ENCODE measurements at places on chromosomes 5 and 9.

DNA sequence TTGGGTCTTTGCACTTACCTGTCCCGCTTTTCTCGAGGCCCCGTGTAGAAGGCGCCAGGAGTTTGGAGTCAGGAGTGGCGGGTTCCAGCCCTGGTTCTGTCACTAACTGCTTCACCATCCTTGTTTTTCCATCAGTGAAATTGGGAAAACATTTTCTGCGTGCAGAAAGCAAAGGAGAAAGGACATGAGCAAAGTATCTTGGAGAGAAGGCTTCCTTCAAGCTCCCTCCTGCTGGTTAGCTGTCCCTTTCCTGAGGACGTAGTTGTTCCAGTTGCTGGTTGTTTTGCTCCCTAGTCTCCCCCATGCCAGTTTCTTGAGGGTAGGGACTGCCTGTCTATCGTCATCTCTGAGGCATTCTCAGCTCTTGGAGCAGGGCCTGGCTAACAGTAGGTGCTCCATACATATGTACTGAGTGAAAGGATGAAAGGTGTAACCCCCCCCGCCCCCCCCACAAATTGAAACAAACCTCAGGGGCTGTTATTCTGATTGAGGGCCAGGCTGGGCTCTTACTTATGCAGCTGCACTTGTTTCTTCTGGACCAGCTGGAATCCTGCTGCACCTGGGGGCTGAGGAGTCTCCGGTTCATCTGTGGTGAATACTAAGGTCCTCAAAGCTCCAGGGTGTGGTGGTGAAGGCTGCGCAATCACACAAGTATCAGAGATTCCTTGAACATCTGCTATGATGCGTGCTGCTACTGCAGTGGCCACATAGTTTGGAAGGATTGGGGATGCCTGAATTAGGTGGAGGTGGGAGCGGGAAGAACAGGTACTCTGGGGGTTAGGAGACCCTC is 1.0 kb downstream of the SMIM3 start:
- no peak for DNase-seq

GRCh38 chr9:132037458-132037857 is 42.2 kb downstream of the MED27 start:
- DNase-seq: no peak

- no peak for DNase-seq
Observed at GRCh38 chr5:56757077-56757476, 58.3 kb upstream of the MAP3K1 start.

- DNase-seq: no peak
Observed at GRCh38 chr9:116673375-116673774, 13.7 kb upstream of the TRIM32 start.

DNA sequence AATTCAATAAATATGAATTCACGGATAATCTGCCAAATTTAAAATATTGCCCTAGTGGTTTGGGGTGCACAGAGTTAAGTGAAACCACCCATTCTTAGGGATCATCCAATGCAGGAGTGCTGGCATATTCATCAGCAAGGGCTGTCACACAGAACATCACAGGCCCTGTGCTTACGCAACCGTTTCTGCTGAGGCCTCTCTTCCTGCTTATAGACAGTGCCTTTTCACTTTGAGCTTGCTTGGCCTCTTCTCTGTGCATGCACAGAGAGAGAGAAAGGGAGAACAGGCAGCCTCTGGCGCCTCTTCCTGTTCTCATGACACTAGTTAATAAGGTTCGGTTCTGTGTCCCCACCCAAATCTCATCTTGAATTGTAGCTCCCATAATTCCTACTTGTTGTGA is 366.3 kb downstream of the ICE1 start:
- no peak for DNase-seq

DNA sequence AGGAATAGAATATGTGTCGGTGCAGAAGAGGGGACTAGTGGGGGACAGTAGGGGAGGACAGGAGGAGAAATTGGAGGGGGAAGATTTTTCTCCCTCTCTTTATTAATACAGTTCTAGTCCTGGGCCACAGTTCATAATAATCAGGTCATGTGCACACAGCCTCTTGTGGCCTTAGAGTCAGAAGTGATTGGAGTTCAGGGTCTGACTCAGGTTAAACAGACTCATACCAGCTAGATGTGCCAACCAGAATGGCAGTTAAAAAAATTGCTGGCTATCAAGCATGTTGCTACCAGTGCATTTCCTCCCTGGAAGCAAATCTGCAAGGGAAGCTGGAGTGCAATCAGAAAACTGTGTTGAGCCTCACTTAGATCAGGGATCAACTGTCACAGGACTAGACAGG is 132.7 kb upstream of the MAP1B start:
- DNase-seq: no peak

DNA sequence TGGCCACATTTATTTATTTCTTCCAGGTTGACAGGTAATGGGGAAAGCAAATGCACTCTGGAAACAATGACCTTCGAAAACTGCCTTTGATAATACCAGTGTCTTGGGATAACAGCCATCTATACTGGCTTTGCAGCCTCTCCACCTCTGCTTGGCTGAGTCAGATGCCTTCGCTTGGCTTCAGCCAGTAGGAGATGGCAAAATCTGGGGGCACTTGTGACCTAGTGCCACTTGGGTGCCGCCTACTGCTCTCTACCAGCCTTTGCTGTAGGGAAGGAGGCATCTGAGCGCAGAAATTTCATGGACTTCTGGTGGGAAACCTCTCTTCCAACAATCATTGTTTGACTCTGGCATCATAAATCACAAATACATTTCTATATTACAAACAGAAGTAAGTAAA is 21.8 kb downstream of the FYB1 start:
- DNase-seq: peak; percentile 76

GRCh38 chr5:177361418-177362291 is 3.9 kb downstream of the RGS14 start:
- peak; percentile 40 for DNase-seq

DNA sequence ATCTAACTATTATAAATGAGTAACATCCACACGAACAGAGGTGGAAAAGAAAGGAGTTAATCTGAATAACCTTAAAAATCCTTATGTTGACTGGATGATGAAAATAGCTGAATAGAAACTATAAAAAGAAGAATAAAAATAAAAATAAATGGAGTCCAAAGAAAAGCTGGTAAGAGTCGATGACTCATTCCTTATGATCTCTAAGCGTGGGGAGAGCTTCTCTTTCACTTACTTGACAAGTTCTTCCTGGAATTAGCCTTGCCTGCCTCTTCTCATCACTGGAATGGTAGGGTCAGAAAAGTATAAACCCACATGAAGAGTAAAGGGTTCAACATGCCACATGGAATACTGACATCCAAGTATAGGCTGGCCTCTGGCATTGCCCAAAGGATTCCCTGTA is 477.0 kb upstream of the RGMB start:
- no peak for DNase-seq

DNA sequence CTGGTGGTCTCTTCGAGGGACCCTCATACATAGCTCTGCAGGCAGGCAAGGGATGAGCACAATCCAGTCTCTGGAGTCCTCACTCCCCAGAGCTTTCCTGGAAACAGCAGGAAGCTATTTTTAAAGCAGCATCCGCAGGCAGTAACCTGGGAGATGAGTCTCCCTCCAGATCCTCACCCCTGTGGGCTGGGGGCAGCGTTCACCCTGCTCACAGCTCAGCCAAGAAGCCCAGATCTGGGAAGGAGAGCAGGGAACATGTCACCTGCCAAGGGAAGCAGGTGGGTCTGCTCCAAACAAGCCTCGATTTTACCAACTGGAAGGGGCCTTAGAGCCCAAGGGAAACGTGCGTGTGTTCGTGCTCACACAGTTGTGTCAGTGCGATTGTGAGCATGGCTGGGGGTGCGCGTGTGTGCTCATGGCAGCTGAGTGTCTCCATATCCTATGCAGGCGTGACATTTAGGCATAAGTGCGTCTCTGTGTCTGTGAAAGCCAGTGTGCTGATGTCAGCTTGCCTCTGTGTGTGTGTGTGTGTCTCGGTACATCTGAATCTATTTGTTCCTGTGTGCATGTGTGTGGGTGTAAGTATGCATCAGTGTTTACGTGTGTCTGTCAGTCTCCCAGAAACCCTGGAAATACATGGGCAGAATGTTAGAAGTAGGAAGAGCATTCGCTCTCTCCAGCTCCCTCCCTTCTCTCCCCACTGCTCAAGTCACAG is 40.6 kb upstream of the CPLX2 start:
- no peak for DNase-seq

GRCh38 chr5:117255211-117256027 is 680.8 kb upstream of the SEMA6A start:
- no peak for DNase-seq

GRCh38 chr5:6710070-6710469 is 3.2 kb upstream of the TENT4A start:
- DNase-seq: no peak

- DNase-seq: no peak
Observed at GRCh38 chr9:1957856-1958255, 57.3 kb upstream of the SMARCA2 start.

- no peak for DNase-seq
Observed at GRCh38 chr5:172758077-172758833, 12.7 kb downstream of the DUSP1 start.

GRCh38 chr5:151620461-151620840 is 29.3 kb upstream of the FAT2 start:
- DNase-seq: no peak

DNA sequence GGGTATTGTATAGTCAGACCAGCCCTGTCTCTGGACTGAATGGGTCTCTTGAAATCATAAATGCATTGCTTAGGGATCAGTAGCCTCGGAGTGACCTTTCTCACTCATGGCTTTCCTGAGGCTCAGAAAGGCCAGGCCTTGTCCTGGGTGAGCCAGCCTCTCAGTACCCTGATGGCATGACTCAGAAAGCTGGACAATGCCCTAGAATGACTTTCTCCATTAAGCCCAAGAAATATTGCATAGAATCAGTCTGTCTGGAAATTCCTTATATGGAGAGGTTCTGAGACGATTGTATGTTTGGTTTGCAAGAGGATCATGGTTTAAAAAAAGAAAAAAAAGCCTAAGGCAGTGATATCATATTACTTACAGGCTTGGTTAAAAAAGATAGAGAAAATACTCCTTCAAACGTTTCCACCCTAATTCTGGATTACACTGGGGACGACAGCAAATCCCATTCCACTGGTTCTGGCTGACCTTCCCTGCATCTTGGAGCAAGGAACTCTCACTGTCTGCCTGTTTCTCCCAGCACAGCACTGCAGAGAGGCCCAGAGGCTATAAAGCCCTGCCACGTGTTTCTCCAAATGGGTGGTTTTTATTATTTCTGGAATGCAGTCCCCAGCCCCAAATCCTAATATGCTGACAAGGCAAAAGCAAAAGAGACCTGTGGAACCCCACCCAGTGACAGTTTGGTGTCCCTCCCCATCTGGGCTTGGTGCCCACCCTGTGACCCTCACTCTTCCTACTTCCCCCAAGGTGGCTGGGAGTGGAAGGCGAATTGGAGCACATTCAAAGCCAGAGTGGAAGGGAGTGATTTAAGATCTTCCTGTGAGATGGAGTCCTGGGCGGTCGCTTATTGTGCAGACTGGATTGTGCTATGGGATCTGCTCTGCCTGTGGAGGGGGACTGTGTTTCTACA is 34.4 kb downstream of the MAP1B start:
- DNase-seq: no peak

DNA sequence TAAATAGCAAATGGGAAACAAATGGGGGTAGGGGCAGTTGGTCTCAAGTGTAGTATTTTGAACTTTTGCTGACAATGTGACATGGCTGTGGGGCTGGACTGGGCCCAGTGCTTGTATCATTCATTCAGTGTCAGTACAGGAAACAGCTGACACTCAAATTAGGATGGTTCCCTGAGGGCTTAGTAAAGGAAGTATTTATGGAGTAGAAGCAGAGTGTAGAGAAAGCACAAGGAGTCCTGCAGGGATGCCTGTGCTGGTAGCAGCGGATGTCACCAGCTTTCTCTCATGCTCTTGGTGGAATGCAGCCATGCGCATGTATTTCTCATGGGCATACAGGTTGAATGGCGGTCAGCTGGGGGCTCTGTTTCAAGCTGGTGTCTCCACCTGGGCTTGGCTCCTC is 72.9 kb upstream of the SLC44A1 start:
- no peak for DNase-seq

- DNase-seq: no peak
Observed at GRCh38 chr5:93255796-93256195, 325.2 kb downstream of the NR2F1-AS1 start.

DNA sequence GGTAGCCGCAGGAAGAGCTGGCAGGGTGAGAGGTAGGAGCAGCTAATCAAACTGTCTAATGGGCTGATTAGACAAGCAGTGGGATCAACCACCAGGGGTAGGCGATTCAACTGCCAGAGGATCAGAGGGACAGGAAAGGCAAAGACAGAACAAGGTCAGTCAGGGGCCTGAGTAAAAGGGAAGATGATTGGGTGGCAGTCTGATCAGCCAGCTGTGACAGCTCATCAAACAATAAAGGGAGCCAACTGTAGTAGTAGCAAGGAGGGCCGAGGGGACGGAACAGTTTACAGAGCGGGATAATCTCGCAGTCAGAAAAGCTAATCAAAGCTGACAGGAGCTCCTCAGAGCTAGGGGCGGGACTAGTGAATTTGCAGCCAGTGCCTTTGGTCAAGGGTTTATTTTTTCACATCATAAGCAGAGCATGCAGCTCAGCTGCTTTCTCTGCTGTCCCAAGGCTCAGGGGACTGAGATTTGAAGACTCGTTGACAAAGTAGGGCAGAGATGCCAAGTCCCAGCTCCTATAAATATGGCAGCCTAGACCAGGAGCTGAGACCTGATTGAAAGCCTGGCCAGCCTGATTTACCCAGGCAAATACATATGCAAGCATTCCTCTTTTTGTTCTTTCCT is 418.2 kb downstream of the GABRG2 start:
- DNase-seq: no peak

DNA sequence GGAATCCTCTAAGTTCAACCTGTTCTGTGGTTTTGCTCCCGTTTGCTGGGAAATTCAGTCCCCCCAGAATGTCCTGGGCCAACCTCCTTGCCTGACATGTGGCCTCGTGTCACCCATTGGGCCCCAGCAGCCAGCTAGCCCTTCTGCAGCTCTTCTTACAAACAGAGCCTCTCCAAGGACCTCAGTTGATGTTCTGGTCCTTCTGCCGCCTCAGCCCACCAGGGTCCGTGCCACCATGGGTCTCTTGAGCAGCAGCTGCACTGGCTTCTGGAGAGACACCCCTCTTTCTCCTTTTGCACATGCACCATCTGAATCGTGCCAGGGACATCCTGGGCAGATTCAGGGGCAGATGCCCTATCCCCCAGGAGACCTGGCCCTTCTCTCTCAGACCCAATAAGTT is 85.0 kb downstream of the LMX1B start:
- DNase-seq: no peak

- no peak for DNase-seq
Observed at GRCh38 chr5:122392824-122393223, 80.8 kb downstream of the SNCAIP start.

DNA sequence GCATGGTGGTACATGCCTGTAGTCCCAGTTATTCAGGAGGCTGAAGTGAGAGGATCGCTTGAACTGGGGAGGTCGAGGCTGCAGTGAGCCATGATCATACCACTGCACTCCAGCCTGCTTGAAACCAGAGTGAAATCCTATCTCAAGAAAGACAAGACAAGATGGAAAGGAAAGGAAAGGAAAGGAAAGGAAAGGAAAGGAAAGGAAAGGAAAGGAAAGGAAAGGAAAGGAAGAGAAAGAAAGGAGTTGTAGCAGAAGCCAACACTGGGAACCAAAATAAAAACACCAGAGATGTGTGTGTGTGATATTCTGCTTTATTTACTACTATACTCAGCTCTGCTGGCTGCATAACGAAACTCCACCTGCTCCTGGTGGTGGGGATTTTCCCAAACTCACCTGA is 115.3 kb downstream of the DRD1 start:
- no peak for DNase-seq

All from activated CD4-positive, alpha-beta T cell treated with anti-CD3 and anti-CD28 coated beads for 48 hours (primary cell).